ENCODE measurements at places on chromosomes 11 and 22. TPM values are rescaled to one million over a fixed set of nuclear protein-coding genes. Genes with fewer than 3 reads are reported as not detected.

The MYEOV gene
- not detected for total RNA-seq

The ARHGEF12 gene
- total RNA-seq: 71.9 TPM

The WT1 gene
- not detected for total RNA-seq

- no peak overlapping the region for H3K27ac ChIP-seq
- no peaks in the 10 kb centered on the region for H3K27me3 ChIP-seq
- DNase-seq: no peak
- H3K36me3 ChIP-seq: no peaks in the 10 kb centered on the region
- H3K4me3 ChIP-seq: no peak overlapping the region
Observed at GRCh38 chr11:79092791-79093353, 348.0 kb downstream of the TENM4 start.

The TECTA gene
- 0.41 TPM for total RNA-seq

DNA sequence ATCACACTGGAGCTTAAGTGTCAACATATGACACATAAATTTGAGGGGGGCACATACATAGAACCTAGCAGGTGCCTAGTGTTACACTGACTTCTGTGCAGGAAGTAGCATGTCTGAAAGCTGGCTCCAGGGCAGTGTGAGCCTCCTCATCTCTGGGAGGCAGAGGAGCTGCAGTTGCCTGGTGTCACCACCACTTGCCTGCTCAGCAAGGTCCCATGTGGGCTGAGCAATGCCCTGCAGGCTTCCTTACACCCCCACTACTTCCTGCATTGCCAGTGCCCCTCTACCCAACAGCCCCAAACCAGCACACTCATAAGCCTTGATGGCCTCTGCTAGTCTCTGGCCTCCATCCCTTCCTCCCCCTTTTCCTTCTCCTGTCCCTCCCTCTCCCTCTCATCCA is 165.8 kb downstream of the BUD13 start:
- H3K4me3 ChIP-seq: no peak overlapping the region
- peaks cover 4% of the 10 kb centered on the region for H3K4me1 ChIP-seq
- H3K27me3 ChIP-seq: peaks cover 24% of the 10 kb centered on the region

DNA sequence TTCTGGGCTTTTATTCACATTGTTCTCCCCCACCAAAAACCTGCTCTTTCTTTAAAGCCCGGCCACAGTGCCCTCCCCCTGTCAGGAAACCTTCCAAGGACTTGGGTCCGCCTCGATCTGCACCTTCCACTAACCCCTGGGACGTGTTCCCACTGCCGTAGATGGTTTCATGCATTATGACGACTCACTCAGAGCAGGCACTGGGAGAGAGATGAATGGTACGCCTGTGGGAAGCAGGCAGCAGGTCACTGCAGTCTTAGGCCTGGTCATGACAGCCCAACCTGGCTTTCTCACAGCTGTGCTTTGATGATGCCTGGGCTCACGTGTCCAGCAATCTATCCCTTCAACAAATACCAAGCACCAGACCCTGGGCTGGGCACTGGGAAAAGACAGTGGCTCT is 115.7 kb downstream of the WNT7B start:
- H3K4me3 ChIP-seq: no peak overlapping the region
- H3K27ac ChIP-seq: no peak overlapping the region
- peaks cover 8% of the 10 kb centered on the region for H3K36me3 ChIP-seq
- H3K4me1 ChIP-seq: peaks cover 16% of the 10 kb centered on the region
- H3K27me3 ChIP-seq: no peaks in the 10 kb centered on the region
- DNase-seq: no peak

- H3K27me3 ChIP-seq: peaks cover 7% of the 10 kb centered on the region
- no peak for DNase-seq
- no peak overlapping the region for H3K27ac ChIP-seq
- H3K4me1 ChIP-seq: no peaks in the 10 kb centered on the region
- H3K36me3 ChIP-seq: no peaks in the 10 kb centered on the region
Observed at GRCh38 chr11:60332846-60333245, 5.8 kb downstream of the MS4A6E start.

The RFPL1 gene
- total RNA-seq: not detected

DNA sequence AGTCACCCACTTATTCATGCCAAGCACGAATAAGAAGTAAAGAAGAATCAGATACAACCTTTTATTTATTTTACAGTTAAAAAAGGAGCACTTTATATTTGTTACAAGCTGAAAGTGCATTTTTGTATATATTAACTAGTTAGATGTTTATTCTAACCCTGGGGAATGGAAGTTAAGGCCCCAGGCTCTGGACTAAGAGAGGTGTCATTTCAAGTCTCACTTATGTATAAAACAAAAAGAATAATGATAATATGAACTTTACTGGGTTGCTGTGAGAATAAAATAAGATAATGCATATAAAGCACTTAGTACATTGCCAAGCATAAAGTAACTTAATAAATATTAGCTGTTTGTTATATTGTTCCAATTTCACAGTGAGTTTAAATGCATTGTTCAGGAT is 12.1 kb upstream of the FAT3 start:
- no peak overlapping the region for H3K4me3 ChIP-seq
- no peaks in the 10 kb centered on the region for H3K4me1 ChIP-seq
- H3K27me3 ChIP-seq: peaks cover 6% of the 10 kb centered on the region
- no peak for DNase-seq
- H3K36me3 ChIP-seq: no peaks in the 10 kb centered on the region

GRCh38 chr11:97702951-97703350 is 1313.1 kb downstream of the JRKL start:
- H3K4me1 ChIP-seq: no peaks in the 10 kb centered on the region
- peaks cover 30% of the 10 kb centered on the region for H3K27me3 ChIP-seq
- H3K27ac ChIP-seq: no peak overlapping the region
- no peaks in the 10 kb centered on the region for H3K36me3 ChIP-seq
- DNase-seq: no peak
- no peak overlapping the region for H3K4me3 ChIP-seq

The PAX6 gene
- not detected for total RNA-seq

GRCh38 chr22:41856469-41856868 is 23.6 kb downstream of the SREBF2 start:
- no peak for DNase-seq
- H3K4me3 ChIP-seq: no peak overlapping the region
- H3K27ac ChIP-seq: peak overlapping the region; percentile 90
- H3K36me3 ChIP-seq: no peaks in the 10 kb centered on the region
- peaks cover 59% of the 10 kb centered on the region for H3K4me1 ChIP-seq

DNA sequence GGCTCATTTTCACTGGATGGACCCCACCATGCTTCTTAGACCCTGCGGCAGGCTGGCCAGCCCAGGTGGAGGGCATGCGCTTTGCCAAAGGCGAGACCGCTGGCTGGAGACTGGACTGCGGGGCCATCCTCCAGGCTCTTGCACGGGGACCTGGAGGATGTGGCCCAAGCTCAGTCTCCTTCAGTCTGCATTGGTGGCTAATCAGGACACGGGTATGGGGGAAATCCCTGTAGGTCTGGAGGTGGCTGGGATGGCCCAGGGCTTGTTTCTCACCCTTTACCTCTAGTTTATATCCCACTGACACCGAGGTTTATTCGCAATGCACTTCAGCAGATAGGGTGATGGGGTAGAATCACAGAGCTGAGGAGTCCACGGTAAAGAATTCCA is 45.0 kb downstream of the BCR start:
- peak overlapping the region; percentile 94 for H3K27ac ChIP-seq
- no peak for DNase-seq
- peaks cover 44% of the 10 kb centered on the region for H3K4me1 ChIP-seq
- no peak overlapping the region for H3K4me3 ChIP-seq

The MIEF1 gene
- 23.0 TPM for total RNA-seq

- H3K36me3 ChIP-seq: peaks cover 3% of the 10 kb centered on the region
- H3K4me1 ChIP-seq: peaks cover 30% of the 10 kb centered on the region
- no peaks in the 10 kb centered on the region for H3K27me3 ChIP-seq
- H3K27ac ChIP-seq: no peak overlapping the region
- no peak overlapping the region for H3K4me3 ChIP-seq
Observed at GRCh38 chr11:2673250-2673610, 26.6 kb downstream of the KCNQ1OT1 start.

The PGA5 gene
- not detected for total RNA-seq

DNA sequence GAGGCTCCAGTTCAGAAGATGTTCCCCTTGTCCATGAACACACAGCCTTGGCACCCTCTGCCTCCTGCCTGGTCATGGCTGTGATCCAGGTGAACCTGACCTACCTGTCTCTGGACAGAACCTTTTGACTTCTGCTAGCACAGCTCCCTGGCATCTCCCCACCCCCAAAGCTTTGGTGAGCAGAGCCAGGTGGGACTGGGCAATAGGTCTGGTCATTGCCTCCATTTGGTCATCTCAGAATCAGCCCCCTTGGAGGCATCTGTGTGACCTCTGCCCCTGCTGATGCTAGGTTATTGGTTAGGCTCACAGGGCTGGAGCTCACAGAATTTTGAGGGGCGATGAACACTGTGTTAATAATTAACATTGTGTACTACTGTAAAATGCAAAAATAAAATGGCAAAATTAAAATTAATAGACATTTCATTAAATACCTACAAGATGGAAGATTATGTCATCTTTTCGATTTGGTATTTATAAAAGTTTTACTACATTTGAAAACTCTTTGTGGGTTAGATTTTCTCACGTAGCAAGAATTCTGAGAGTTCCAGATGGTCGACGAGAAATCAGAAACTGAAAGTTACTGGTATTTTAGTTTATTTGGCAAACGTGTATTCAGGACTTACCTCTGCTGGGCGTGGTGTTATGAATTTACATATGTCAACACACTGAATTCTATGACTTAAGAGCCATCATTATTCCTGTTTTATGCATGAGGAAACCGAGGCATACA is 8.3 kb upstream of the KIAA0930 start:
- H3K36me3 ChIP-seq: no peaks in the 10 kb centered on the region
- DNase-seq: no peak
- H3K27me3 ChIP-seq: no peaks in the 10 kb centered on the region
- no peak overlapping the region for H3K27ac ChIP-seq
- no peak overlapping the region for H3K4me3 ChIP-seq

GRCh38 chr11:77137421-77137820 is 9.4 kb downstream of the MYO7A start:
- no peak overlapping the region for H3K4me3 ChIP-seq
- no peak for DNase-seq
- H3K27ac ChIP-seq: no peak overlapping the region
- H3K36me3 ChIP-seq: peaks cover 4% of the 10 kb centered on the region
- no peaks in the 10 kb centered on the region for H3K27me3 ChIP-seq
- peaks cover 4% of the 10 kb centered on the region for H3K4me1 ChIP-seq

The RBM14 gene
- 43.9 TPM for total RNA-seq

DNA sequence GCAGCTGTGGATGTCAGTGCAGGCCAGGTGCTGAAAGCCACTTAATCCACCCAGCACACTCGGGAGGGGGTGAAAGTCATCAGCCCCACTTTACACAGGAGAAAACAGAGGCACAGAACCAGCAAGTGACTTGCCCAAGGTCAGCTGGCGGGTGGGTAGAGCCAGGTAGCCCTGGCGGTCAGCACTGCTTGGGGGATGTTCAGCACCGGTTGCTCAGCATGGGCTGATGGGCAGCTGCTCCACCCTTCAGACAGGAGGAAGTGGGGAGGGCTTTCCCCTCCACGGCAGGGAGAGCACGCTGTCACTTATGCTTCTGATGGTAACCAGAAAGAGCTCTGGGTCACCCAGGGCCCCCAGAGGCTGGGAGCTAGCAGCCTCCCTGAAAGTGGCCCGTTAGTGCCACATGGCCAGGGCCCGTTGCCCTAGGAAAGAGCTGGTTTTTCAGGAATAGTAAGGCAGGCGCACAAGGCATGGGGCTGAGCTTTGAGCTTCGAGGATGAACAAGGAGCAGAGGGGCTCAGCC is 417.9 kb downstream of the CTTN start:
- no peaks in the 10 kb centered on the region for H3K4me1 ChIP-seq
- no peak overlapping the region for H3K4me3 ChIP-seq
- no peaks in the 10 kb centered on the region for H3K36me3 ChIP-seq
- peaks cover 39% of the 10 kb centered on the region for H3K27me3 ChIP-seq
- DNase-seq: no peak
- H3K27ac ChIP-seq: no peak overlapping the region

- DNase-seq: no peak
- no peaks in the 10 kb centered on the region for H3K36me3 ChIP-seq
- no peak within 1 kb of the TSS for H3K27ac ChIP-seq
Observed at GRCh38 chr11:124256076-124256475, at the start of gene OR8G5. Gene OR8G5 (plus strand): TSS chr11:124256376. CDS start chr11:124264932, 8,556 bp downstream.

The OR4A16 gene
- not detected for total RNA-seq

- H3K4me3 ChIP-seq: no peak overlapping the region
- no peak overlapping the region for H3K27ac ChIP-seq
- no peaks in the 10 kb centered on the region for H3K4me1 ChIP-seq
- DNase-seq: no peak
- peaks cover 3% of the 10 kb centered on the region for H3K27me3 ChIP-seq
Observed at GRCh38 chr11:76424379-76424778, 20.4 kb upstream of the EMSY start.

GRCh38 chr22:40345271-40345670 is 1.0 kb upstream of the ADSL start:
- peaks cover 3% of the 10 kb centered on the region for H3K36me3 ChIP-seq
- no peaks in the 10 kb centered on the region for H3K27me3 ChIP-seq
- H3K4me3 ChIP-seq: peak overlapping the region; percentile 93

DNA sequence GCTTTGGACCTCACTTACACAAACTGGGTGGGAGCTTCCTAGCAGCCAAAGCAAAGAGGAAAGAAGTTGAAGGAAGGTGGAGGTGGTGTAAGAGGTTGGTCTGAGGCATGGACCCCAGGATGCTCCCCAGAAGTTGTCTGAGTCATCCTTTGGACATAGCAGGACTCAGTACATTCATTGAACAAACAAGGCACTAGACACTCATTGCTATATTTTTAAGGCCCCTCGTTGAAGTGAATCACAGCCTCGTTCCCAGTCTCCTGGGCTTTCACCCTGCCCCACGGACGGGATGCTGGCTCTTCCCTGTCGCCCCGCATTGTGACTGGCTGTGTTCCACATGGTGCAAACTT is 95.9 kb upstream of the FGF3 start:
- H3K36me3 ChIP-seq: no peaks in the 10 kb centered on the region
- no peak for DNase-seq
- H3K4me1 ChIP-seq: peaks cover 19% of the 10 kb centered on the region

DNA sequence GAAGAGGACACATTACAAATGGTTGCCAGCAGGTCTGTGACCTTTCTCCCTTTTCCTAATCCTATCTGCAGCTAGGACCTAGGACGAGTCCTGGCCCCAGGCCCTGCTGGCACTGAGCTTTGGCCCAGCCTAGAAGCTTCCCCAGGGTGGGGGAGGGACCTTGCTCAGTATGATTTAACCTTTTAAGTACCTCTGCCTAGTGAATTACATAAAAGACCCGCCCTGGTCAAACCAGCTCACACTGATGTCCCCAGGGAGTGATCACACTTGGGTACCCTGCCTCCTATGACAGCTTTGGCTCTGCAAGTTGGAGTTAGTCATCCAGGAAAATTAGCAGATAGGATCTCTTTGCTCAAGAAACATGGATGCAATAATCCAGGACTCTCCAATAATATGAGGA is 21.9 kb downstream of the ASCC2 start:
- no peak overlapping the region for H3K4me3 ChIP-seq
- peaks cover 39% of the 10 kb centered on the region for H3K36me3 ChIP-seq
- DNase-seq: no peak
- no peaks in the 10 kb centered on the region for H3K27me3 ChIP-seq
- H3K27ac ChIP-seq: no peak overlapping the region

- H3K4me3 ChIP-seq: no peak overlapping the region
- H3K27me3 ChIP-seq: no peaks in the 10 kb centered on the region
- no peak overlapping the region for H3K27ac ChIP-seq
- no peak for DNase-seq
- no peaks in the 10 kb centered on the region for H3K36me3 ChIP-seq
Observed at GRCh38 chr22:35727436-35727835, 9.8 kb downstream of the APOL5 start.

The PLAAT5 gene
- total RNA-seq: 0.10 TPM

The MYOD1 gene
- total RNA-seq: not detected

The RAB3IL1 gene
- total RNA-seq: 9.7 TPM
